GM13976 (cell line): ENCODE measurements at places on chromosomes 3 and 15.

DNA sequence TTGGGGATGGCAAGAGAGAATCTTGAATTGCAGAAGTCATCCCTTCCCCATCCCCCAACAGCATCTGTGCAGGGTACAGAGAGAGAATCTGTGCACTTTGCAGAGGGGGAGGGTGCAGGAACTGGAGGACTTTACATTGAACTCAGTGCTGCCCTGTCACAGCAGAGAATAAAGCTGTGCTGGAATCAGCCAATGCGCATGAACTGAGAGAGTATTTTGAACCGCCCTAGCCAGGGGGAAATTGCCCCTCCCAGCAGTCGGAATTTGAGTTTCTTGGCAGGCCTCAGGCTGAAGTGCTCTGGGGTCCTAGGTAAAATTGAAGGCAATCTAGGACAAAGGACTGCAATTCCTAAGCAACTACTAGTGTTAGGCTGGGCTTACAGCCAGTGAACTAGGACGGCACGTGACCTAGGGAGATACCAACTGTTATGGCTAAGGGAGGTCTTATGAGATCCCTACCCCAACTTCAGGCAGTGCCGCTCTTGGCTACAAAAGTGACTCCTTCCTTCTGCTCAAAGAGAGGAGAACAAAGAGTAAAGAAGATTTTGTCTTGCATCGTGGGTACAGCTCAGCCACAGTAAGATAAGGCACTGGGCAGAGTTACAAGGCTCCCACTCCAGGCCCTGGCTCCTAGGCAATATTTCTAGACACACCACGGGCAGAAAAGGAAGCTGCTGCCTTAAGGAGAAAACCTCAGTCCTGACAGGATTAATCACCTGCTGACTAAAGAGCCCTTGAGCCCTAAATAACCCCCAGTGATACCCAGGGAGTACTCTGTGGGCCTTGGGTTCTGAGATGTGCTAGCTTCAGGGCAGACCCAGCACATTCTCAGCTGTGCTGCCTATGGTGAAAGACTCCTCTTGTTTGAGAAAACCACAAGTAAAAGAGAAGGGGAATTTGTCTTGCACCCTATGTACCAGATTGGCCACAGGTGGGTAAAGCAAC lies 300.5 kb upstream of the ALCAM start:
- no peak for DNase-seq

DNA sequence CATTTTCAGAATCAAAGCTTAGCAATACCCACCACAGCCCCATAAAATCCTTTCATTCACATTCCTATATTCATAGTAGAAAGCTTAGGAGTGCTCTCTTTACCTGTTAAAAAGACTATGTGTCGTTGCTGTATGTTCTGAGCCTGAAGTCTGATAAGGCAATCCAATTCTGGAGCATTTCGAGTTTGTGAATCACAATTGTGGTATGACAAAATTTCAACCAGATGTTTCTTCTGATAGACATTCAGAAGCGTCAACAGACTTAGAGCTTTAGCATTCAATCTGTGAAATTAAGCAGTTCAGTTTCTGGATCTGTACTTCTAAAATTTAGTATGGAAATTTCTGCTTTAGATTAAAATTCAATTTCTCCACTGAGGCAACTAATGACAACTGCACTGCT lies 58.3 kb downstream of the TASOR start:
- no peak for DNase-seq

GRCh38 chr3:61650276-61650675 lies 88.9 kb downstream of the PTPRG start:
- no peak for DNase-seq

- DNase-seq: no peak
Measured at GRCh38 chr3:55459838-55460237, 27.3 kb downstream of the WNT5A start.

GRCh38 chr15:73746883-73747282 lies 6.3 kb downstream of the INSYN1 start:
- no peak for DNase-seq

- no peak for DNase-seq
Measured at GRCh38 chr3:63979093-63979885, 44.0 kb downstream of the PSMD6 start.

- DNase-seq: no peak
Measured at GRCh38 chr15:78626381-78626995, 5.7 kb upstream of the CHRNA3 start.

DNA sequence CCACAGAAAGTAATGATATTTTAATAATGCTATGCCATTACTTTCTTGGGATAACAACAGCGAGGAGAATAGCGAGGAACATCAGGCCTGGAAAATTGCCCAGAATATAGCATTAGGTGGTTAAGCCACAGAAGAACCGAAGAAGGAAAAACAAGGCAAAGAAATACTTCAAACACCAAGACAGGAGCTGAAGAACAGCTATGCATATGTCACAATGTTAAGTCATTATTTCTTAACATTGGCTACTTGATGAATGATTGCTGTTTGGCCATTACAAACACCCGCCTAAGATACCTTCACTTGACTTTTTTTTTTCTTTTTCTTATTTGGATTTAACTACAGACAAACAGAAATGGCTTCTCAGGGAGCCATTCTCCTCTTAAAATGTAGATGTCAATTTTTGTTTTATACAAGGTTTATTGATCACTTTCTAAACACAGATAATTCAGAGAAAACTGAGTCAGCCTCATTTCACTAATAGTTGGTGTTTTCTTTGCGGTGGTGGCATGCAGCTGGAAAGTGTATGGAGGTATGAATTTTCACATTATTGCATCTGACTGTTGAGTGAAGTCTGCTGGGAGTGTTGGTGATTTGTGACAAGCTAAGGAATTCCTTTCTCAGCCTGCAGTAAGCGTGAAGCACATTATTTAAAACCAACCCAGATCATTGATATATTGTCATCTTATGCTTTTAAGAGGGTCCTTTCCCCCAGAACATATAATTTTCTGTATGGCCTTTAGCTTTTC lies 705.7 kb upstream of the NR2F2 start:
- no peak for DNase-seq

DNA sequence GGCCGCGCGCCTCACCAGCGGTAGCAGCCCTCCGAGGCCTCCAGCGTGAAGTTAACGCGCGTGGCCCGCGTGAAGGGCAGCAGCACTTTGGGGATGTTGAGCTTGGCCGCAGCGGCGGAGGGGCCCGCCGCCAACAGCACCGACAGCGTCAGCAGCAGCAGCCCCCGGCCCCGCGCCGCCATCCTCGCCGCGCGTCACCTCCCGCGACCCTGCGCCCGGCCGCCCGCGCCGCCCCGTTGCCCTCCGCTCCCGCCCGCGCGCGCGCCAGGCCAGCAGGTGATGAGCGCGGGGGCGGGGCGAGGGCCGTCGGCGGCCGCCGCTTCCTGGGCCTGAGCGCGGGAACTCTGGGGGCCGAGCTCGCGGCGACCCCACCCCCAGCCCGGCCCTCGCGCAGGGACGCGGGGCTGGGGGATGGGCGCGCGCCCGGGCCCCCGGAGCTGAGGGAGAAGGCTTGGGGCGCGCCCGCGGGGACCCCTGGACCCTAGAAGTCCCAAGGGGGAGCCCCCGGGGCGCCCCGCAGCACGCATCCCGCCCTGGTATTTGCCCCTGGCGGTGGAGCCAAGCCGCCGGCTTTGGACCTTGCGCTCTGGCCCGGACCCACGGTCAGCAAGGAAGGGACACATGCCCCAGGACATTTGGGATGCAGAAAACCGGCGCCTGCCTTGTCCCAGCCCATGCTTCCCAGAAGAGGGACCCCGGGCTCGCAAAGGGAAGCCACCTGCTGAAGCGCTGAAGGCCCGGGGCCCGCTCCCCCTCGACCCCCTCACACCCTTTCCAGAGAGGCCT lies at the start of gene NUP210:
TSS of gene NUP210 (minus strand) at position 278 of the 786 bp plus-strand sequence. CDS start at position 182, 96 bp downstream.
- DNase-seq: peak; percentile 91

DNA sequence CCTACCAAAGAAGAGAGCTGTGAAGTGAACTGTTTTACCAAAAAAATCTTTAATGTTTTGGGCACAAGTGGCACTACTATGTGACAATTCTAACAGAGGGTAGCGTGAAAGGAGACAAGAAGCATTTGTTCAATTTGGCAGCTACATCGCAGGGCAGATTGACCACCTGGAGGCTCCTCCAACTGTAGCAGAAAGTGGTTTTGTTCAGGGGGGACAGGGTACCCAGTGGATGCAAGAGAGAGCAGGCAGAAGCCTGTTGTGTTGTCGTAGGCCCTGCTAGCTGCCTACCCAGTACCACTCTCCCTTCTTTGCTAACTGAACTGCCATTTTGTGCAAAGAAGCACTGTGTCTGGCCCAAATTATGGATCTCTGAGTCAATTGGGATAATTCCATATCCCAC lies 54.8 kb upstream of the SYN2 start:
- no peak for DNase-seq

GRCh38 chr15:94270570-94270969 lies 39.2 kb downstream of the MCTP2 start:
- DNase-seq: no peak

DNA sequence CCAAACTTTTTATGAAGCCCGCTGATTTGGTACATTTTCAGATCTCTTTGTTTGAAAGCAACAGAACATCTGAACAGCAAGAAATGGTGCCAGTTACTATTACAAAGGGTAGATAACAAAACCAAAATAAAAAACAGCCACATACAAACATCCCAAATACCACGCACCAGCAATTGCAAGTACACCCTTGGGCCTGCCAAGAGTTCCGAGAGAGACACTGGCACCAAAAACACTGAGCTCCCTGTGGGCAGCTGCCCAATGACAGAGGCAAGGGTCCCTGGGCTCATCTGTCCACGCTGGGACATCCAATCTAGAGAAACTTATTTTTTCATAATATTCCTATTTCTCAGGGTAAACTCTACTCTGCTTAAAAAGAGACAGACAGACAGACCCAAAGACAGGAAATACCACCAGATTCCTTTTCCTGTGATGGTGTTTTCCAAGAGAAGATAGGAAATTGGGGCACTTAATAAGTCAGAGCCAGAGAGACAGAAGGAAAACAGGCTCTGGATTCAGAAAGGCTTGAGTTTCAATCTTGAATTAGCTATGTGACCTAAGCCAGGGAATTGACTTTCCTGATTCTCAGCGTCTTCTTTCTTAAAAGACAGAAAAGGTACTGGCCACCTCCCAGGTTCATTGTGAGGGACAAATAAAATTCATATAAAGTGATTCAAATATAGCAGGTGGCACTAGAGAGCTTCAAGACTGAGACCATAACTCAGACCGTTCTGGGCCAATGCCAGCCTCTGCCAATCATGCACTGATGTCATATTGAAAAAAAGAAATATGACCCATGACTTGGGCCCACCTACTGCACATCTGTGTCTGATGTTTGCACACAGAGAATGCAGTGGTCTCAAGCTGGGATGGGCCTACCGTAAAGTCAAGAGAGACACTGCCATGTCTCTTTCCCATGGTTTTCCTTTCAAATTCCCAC lies 61.3 kb downstream of the FOXP1 start:
- no peak for DNase-seq

GRCh38 chr15:93307513-93307912 lies 218.5 kb upstream of the RGMA start:
- no peak for DNase-seq

- DNase-seq: no peak
Measured at GRCh38 chr3:195247863-195248189, 23.1 kb downstream of the XXYLT1 start.

DNA sequence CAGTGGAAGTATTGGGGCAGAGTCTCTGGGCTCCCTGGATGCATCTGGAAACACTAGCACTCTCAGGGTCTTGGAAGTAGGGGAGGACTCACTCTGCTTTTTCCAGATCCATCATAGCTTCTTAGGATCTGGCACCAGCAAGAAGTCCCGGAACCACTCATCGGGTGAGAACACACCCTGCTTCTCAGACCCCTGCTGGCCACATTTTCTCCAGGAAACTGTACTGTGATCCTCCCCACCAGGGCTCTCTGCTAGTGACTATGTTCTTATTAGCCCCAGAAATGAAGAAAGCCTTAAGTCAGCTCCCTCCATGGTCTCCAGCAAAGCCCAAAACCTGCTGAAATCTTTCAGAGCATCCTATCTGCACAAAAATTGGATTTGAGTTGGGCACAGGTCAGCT lies 197.3 kb upstream of the GADL1 start:
- DNase-seq: no peak

DNA sequence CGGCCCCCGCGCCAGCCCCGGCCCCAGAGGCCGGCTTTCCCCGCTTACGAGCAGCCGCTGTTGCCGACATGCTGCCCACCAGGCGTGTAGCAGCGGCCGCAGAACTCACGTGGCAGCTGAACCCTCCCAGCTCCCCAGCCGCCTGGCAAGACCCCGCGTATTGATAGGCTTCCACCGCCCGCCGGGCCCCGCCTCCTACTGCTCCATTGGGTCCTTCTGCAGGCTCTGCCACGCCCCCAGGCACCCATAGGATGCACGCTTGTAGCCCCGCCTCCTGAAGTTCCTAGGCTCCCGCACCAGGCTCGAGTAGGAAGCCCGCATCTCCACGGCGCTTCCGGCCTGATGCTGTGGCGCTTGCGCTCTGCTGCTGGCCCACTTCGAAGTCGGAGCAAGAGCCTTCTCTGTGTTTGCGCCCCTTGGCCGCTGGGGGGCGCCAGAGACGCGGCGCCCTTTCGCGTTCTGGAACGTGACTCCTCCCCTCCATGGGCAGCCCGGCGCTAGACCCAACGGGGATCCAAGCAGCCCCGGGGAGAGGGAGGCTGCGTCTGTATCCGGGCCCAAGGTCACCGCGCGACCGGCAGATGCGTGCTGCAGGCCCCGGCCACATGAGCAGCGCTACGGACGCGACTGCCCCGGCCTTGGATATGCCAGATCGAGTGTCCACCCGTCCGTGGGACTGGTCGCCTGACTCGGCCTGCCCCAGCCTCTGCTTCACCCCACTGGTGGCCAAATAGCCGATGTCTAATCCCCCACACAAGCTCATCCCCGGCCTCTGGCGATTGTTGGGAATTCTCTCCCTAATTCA lies at the start of the genes PARP3 and RRP9:
TSS of gene PARP3 (plus strand) at position 566 of the 805 bp plus-strand sequence. CDS start 993 bp downstream, outside the sequence.
TSS of gene RRP9 (minus strand) at position 107 of the 805 bp plus-strand sequence. CDS start at position 70, 37 bp downstream.
- peak; percentile 100 for DNase-seq

GRCh38 chr3:10474275-10474646 lies 31.1 kb downstream of the ATP2B2 start:
- DNase-seq: no peak

DNA sequence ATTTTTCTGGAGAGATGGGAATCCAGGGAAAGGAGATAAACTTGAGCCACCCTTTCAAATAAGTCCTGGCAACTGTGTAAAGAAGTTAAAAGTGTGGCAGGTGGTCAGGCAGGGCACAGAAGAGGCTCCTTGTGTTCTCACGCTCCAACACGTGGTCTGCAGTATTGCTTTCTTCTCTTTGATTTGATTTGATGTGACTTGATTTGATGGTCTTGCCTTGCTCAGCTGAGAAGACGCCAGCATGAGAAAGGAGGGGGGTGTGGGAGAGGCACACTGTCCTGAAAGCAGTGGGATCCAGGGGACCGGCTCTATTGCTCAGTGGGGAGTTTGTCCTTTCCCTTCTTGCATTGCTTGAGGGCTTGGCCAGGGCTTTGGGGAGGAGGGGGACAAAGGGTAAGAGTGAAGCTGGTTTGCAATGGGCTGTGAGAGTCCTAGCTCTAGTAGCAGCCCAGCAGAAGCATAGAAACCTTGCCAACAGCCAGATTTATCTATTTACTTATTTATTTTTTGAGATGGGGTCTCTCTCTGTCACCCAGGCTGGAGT lies 25.7 kb upstream of the NEO1 start:
- no peak for DNase-seq
